Stimulated activated CD4-positive, alpha-beta T cell treated with anti-CD3 and anti-CD28 coated beads, Interleukin-1b, Interleukin-23, amount 100 ng/mL, for 48 hours (primary cell): ENCODE measurements at places on chromosomes 4 and X.

DNA sequence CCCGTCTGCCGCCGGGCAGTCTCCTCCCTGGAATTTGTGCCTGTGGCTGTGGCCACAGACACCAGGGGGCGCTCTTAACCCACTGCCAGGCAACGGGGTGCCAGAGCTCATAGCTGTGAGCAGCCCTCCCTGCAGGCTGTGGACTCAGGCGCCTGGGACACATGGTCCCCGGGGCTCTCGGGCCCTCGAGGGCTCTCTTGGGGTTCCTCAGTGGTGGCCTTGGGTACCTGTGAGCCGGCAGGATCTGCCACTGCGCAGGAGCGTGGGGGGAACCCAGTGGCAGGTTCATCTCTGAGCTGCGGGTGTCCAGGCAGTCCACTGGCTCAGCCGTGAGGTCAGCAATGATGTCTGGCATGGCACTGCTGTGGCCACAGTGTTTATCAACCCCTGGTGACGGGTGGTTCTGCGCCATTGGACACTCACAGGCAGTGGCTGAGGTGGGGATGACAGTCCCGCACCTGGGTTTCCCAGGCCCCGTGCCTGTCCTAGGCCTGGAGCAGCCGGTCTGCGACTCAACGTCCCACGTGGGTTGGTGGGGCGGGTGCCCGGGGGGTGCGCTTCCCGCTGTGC lies 37.2 kb downstream of the PCGF3 start:
- peak; percentile 75 for DNase-seq

DNA sequence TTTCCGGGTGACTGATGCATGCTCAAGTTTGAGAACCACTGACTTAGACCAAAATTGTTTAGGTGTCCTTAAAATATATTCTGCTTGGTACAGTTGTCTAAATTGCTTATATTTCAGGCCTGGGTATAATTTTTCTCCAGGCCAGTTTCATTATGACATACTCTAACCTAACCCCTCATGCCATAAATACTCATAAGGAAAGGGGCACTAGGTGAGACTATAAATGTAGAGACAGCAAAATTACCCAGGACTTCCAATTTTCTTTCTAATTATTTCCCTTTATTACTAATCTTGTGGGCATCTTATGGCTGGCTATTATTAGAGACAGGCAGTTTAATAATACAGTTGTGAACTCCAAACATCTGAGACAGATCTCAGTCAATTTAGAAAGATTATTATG lies 150.2 kb downstream of the RRAGB start:
- no peak for DNase-seq

DNA sequence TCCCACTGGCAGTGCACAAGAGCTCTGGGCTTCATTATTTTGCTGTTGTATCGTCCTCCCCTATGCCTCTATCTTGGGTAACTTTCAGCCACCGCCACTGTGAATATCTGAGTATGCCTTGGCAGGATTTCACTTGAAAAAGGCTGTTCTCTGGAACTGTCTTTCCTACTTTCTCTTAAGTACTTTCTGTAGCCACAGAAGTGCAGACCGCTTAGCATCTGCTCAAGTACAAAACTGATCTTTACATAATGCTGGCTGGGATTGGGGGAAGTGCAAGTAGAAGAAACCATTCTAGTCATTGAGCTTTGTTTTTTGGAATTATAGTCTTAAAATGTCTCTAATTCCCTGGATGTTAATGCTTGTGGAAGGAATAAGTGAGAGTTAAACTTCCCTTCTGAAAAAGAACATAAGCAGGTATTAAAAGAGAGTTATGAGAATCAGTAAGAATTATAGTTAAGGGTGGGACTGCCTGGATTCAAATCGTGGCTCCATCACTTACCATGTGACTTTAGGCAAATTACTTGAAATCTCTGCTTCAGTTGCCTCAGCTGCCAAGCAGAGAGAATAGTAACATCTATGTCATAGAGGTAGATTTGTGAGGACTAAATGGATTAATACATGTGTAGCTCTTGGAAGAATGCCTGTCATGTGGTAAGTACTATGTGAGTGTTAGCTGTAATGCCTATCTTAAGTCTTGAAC lies 77.5 kb downstream of the MID1IP1 start:
- DNase-seq: no peak

DNA sequence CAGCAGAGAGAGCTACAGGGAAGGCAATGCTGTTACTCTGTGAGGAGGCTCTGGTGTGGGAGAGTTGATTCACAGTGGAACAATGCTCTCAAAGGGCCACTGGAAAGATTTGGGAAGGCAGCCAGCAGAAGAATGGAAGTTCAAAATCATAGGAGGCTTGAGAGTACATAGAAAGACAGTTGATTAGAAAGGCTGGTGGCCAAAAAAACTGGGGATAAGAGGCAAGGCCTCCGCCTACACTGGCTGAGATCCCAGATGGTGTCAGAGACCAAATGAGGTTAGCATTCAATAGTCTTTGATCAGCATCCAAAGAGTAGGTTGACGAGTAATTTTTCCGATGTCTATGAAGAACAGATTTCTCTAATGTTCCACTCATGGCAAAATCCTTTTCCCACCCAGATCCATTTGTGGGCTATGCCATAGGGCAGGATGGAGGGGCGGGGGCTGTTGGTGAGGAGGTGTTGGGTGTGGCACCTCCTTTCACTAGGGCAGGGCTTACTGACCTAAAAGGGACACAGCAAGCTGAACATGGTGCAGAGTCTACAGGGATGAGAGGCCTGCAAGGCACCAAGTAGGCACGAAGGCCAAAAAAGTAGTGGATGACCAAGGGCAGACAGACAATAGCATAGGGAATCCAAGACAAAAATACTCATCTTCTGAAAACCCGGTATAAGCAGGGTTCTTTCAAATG lies 15.1 kb downstream of the TEC start:
- no peak for DNase-seq

GRCh38 chr4:72397314-72397713 lies 171.7 kb downstream of the ADAMTS3 start:
- no peak for DNase-seq

DNA sequence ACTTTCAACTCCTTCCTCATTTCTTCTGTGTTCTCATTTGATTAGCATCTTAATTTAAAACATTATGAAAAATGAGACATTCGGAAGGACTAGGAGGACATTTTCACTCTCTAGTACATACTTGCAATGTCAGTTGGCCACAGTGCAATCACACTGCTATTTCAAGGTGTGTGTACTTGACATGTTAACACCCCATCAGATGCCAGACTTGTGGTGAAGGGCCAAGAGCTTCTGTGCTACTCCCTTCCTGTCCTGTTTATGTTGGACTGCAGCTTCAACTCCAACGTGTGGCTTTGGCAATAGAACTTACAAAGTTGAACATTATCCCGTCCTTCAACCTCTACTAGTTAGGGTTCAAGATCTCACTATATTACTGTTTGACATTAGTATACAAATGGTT lies 221.0 kb downstream of the PALLD start:
- DNase-seq: no peak

DNA sequence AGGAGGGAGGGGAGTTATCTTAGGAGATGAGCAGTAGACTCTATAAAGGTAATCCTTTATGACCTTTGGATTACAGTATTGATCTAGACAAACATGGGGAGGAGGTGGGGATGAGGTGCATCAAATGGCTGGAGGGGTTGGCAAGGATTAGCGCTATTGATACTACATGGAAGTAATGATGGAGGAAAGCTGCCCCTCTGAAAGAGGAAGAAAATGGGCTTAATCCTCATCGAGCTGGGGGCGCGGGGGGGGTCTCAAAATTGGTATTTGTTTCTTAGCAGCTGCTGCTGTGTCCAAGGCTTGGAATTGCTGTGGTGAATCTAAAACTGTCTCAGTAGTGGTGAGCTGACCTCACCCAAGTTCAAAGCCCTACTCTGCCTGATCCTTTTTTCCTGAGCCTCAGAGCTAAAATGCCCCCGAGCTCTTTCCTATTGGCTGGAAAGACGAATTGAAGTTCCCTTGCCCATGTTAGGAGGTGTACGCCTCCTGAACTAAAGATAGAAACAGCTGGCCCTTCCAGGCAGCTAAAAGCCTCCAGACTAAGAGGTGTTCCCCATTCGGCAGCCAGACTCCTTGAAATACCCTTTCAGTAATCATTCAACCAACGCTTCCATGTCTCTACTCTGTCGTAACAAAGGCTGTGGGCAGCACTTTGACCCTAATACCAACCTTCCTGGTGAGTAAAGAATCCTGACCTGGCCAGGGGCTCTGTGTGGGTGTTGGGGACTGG lies at the start of gene ITGB1BP2:
TSS of gene ITGB1BP2 (plus strand) at position 556 of the 730 bp plus-strand sequence. CDS start at position 613, 57 bp downstream.
- no peak for DNase-seq

DNA sequence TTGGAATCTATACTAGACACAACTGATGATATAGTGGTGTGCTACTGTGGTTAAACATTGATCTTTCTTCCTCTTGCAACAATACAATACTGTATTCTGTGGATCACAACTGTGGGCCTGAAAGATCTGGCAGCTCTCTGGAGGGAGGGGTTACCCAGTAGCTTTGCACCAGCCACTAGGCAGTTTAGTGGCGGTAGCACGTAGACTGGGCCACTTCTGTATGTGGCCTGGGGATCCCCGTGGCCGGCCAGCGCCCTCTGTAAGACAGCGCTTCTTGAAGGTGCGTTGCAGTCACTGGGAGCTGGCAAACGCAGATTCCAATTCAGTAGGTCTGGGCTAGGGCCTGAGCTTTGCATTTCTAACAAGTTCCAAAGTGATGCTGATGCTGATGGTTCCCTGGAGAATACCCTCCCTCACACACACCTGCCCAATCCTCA lies 168.6 kb downstream of the MGST2 start:
- DNase-seq: no peak

- DNase-seq: peak; percentile 10
Observed at GRCh38 chr4:99088023-99088449, 552 bp downstream of the ADH5 start.

DNA sequence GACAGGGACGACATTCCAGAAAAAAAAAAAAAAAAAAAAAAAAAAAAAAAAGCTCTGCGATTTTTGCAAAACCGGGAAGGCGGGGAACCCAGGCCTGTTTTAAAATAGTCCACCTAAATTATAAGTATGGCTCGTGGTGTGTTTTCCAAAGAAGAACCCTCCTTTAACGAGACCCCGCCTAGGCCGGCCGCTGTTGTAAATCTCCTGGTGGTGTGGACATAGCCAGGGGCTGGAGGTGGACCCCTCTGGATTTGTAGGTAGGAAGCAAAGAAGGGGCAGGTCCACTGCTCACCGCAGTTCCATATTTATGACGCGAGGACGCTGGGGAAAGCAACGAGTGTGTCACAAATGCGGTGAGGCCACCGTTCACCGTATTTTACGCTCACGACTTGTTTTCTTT lies 94.0 kb upstream of the SHOX start:
- DNase-seq: no peak

DNA sequence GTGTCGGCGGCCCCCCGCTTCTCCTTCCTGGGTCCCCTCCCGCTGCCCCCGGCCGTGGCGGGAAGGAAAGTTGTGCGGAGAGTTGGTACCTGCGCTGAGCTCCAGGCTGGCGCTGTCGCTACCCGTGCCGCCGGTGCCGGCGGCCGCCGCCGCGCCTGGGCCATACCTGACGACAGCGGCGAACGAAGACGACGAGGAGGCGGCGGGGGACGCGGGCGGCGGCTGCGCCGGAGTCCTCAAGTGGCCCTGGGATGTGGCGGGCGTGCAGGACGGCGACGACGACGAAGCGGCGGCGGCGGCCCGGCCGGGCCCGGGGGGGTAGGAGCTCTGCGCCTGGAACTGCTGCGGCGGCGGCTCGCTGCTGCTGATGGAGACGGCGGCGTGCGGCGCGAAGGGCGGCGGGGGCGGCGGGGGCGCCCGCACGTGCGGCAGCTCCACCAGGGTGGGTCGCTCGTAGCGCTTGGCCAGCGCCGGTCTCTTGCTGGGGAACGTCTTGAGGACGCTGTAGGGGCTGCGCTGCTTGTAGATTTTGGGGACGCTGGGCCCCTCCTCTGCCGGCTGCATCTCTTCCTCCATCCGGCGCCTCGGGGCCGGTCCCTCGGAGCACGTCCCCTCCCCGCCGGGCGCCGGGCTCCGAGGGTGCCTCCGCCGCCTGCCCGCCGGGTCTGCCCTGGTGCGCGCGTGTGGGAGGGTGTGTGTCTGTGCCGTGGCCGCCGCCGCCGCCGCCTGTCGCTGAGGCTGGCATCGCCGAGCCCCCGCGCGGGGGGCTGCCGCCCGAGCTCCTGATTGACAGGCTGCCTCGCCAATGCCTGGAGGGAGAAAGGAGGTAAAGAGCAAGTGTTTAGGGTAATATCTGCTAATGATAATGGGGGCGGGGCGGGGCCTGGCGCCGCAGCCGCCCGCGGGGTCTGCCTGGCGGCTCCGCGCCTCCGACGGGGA lies 618 bp downstream of the BEND4 start:
- DNase-seq: peak; percentile 10
